NCI-H187 treated with DMSO at 0.1 percent for 48 hours (cell line): ENCODE measurements at places on chromosomes 11 and 22.

DNA sequence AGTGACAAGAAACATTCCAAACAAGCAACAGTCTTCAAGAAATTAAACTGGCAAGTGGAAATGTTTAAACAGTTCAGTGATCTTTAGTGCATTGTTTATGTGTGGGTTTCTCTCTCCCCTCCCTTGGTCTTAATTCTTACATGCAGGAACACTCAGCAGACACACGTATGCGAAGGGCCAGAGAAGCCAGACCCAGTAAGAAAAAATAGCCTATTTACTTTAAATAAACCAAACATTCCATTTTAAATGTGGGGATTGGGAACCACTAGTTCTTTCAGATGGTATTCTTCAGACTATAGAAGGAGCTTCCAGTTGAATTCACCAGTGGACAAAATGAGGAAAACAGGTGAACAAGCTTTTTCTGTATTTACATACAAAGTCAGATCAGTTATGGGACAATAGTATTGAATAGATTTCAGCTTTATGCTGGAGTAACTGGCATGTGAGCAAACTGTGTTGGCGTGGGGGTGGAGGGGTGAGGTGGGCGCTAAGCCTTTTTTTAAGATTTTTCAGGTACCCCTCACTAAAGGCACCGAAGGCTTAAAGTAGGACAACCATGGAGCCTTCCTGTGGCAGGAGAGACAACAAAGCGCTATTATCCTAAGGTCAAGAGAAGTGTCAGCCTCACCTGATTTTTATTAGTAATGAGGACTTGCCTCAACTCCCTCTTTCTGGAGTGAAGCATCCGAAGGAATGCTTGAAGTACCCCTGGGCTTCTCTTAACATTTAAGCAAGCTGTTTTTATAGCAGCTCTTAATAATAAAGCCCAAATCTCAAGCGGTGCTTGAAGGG, 6.0 kb downstream of the MALAT1 start:
- DNase-seq, result no peak

- no peak for DNase-seq
Observed at GRCh38 chr11:16960250-16960649, 54.0 kb downstream of the PLEKHA7 start.

GRCh38 chr11:6988506-6988905, 31.6 kb downstream of the ZNF214 start:
- no peak for DNase-seq

DNA sequence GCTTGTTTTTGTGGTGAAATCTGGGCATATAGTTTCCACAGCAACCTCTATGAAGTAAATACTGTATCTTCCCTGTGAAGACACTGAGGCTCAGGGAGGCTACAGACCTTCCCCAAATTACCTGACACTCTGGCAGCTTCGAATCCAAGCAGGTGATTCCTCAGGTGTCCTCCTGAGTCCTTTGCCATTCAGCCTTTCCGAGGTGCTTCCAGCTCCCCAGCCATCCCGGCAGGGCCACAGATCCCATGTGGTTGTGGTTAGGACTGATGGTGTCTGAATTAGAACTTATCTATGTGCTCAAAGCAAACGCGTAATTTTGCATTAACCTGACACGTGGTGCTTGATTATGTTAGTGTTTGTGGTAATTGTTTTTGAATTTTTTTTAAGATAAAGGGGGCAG, 785.6 kb downstream of the BRD1 start:
- DNase-seq, result no peak

DNA sequence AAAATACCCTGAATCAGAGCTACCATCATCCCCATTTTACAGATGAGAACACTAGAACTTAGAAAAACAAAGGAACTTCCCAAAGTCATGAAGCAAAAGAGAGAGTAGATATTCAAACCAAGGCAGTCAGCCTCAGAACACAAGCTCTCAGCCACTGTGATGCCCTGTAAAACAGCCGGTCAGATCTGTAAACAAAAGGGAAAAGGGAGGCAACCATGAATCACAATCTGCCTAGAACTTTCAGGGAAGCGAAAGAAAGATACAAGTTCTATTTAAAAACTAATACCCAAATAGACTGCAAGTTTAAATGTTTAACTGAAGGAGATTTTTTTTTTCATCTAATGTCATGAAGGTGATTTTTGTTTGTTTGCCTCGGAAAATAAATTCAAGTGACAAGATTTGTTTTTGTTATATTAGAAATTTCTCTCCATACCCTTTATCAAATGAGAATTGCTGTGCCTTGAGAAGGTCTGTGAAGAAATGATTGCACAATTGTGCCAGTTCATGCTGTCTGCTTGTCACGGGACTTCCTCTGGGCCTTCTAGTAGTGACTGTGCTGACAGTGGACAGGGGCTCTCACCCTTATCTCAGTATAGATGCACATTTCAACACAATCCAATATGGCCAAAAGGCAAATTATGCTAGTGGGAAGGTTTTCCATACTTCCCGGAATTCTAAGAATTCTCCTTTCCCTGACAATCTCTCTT, 11.7 kb downstream of the SAA1 start:
- no peak for DNase-seq

- DNase-seq, result no peak
Observed at GRCh38 chr11:88655196-88655595, 317.7 kb upstream of the CTSC start.

GRCh38 chr22:36873614-36874308, 13.0 kb downstream of the NCF4 start:
- DNase-seq, result no peak
